GM12878 (cell line): ENCODE measurements at places on chromosomes 3 and 15.

DNA sequence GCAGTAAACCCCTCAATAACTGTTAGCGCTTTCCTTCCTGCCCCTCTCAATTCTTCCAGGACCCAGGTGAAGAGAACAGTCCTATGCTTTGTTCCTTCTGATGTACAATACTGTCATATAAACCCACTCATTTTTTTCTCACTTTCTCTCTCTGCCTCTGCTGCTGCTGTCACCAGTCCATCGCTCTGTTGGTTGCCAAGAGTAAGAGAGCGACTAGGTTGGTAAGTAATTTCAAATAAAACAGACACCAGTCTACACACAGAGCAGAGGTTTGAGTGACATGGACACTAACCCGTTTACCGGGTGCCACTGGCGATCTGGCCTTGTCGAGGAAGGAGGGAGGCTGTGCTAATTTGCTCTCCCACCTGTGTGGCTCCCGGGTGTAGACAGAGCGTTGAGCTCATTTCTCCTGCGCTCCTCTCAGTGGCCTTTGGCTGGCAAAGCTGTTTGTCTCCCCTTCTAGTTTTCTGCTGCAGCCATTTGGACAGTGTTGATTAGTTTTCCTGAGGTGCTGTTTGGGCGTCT lies 215.4 kb downstream of the THSD4 start:
- DNase-seq: no peak

GRCh38 chr3:184085389-184085852 lies 11.4 kb upstream of the HTR3E start:
- no peak for DNase-seq

DNA sequence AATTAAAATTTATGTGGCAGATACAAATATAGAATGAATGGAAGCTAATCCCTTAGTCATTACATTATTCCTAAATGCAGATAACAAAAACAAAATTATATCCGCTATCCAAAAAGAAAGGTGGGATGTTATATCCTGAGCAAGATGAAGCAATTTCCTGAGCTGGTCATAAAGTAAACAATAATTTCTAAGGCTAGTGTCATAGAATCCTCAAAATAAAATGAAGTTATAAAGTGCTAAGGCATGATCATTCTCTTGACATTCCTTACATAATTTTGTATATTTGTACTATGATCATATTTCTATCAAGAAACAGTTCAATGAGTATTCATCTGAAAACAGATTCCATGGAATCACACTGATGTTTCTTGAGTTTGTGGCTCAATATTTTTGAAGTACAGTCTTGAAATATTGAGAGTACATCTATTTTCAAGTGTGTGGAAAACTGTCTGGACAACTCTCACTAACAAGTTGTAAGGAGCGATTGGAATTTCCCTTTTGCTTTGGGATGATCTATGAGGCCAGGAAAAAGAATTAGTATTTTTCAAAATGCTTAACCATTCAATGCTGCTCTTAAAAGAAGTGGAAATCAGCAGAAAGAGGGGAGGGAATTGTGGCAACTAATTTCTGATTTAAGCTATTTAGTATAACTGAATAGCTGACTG lies 92.4 kb downstream of the ABI3BP start:
- DNase-seq: no peak

DNA sequence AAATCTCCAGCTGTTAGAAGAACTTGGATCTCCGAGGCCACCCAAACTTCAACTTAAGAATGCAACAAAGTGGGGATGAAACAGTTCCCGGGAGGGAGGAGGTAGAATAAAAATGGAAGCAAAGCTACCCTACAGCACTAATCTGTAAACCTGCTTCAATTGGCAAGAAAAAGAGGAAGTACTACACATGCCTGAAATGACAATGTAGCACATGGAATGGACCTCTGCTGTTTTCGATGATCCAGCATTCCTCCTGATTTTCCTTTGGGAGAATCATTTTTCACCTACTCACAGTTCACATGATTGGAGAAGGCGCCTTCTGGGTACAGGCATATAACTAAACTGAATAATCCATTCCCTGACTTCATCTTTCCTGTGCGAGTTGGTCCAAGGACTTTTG lies 1081.5 kb downstream of the FHIT start:
- DNase-seq: no peak

DNA sequence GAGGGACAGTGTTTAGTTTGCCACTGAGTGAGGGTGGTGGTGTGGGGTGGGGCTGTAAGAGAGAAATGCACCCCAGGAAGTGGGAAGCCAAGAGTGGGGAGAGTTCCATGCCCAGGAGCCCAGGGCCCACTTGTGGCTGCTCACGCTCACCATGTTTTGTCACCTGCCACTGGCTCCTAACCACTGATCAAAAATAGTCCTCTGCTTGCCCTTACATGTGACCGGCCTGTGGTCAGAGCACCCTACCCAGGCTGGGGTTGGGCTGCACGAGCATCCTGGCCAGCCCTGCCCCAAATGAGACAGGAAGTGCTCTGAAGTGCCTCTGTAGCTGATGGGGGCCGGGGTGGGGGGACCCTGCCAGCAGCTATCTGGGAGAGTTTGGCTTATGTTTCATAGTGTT lies 216.3 kb downstream of the RPLP1 start:
- DNase-seq: peak; percentile 82

DNA sequence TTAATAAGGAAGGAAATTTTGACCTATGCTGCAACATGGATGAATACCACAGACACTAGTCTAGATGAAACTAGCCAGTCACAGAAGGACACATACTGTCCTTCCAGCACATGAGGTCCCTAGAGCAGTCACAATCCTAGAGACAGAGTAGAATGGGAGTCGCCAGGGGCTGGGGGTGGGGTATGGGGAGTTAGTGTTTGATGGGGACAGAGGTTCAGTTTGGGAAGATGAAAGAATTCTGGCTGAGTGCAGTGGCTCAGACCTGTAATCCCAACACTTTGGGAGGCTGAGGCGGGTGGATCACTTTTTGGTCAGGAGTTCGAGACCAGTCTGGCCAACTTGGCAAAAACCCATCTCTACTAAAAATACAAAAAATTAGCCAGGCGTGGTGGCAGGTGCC lies 99.2 kb downstream of the TPRA1 start:
- no peak for DNase-seq

- DNase-seq: no peak
These were observed 253.0 kb downstream of the ARRDC4 start for GRCh38 chr15:98213346-98213979.

GRCh38 chr15:35256551-35256950 lies 171.5 kb upstream of the NANOGP8 start:
- DNase-seq: no peak

DNA sequence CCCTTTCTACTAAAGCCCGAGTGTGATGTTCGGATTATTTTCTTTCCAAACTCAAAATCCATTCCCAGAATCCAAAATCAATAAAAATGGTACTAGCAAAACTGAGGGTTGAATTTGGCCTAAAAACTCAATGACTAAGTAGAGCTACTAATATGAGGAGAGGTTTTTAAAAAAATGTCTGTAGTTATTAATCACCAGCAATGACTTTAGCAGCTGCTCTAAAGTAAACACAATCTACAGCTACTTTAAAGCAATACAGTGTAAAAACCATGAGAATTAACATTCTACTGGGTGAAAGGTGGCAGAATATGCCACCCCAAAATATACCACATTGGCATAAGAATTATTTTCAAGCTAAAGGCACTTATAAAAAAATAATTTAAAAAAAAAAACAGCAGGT lies 23.5 kb downstream of the FHIT start:
- DNase-seq: no peak

- no peak for DNase-seq
These were observed 6.1 kb upstream of the TMEM207 start for GRCh38 chr3:190455828-190456227.

DNA sequence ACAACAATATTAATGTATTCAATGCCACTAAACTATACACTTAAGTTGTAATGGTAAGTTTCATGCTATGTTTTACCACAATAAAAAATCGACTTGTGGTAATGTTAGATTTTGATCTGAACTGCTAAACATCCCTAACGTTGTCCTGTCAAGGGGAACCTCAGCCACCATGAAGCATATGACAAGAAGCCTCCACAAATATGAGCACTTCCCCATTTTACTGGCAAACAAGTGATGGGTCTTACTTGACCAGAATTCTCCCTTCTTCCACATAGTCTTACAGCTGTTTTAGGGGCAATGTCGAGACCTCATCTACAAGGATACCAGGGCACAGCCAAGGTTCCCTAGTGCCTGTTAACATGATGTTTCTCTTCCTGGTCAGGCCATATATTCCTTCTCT lies 124.2 kb upstream of the ABI3BP start:
- DNase-seq: no peak

GRCh38 chr3:183252973-183253527 lies at the start of gene B3GNT5:
Gene B3GNT5, plus strand, starts transcription at chr3:183253253. Its CDS starts 16,546 bp downstream, at chr3:183269799.
- no peak for DNase-seq

GRCh38 chr3:50830451-50830850 lies 155.7 kb downstream of the DOCK3 start:
- DNase-seq: no peak

DNA sequence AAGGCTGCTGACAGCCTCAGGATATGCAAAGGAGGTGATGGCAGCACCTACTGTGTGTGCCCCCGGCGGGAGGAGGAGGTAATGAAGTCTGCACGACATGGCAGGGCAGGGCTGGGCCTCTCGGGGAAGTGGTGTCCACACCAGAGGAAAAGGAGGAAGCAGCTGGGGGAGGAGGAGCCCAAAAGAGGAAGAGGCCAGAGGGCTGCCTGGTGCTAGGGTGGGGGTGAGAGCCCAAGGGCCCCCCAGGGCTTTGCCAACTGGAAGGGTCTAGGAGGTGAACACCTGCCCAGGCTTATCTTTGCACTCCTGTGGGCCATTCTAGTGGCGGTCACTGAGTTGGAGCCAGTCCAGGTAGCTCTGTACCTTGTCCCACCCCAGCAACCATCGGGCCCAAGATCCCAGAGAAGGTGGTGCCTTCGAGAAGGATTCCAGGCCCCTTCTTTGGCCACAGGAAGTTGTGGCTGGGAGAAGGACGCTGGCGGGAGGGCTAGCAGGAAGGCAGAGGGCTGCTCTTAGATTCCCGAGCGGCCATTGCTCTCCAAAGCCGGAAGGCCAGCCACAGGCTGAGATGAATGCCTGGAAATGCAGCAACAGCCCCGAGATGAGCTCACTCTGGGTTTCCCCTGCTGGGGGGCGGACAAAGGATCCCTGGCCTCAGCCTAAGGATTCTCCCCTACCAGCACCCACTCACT lies 7.0 kb downstream of the GNAI2 start:
- no peak for DNase-seq

DNA sequence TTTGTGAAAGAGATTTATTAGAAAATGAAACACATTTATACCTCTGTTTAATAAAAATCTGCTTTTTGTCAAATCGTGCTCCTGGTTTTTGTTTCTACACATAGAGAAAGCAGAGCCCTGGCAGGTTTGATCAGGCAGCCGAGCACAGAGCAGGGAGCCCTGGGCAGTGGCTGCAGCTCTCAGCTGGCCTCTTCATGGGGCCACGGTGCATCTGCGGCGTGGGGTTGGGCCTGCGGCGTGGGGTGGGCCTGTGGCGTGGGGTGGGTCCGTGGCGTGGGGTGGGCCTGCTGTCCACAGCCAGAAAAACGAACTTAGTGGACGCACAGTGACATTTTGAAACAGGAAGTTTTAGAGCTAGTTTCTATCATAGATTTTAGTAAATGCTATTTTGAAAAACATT lies 10.6 kb downstream of the GOLGA6L2 start:
- no peak for DNase-seq

GRCh38 chr3:119550192-119550910 lies 9.1 kb downstream of the CD80 start:
- DNase-seq: no peak

- DNase-seq: no peak
These were observed 78.5 kb upstream of the CHD2 start for GRCh38 chr15:92821491-92822116.

DNA sequence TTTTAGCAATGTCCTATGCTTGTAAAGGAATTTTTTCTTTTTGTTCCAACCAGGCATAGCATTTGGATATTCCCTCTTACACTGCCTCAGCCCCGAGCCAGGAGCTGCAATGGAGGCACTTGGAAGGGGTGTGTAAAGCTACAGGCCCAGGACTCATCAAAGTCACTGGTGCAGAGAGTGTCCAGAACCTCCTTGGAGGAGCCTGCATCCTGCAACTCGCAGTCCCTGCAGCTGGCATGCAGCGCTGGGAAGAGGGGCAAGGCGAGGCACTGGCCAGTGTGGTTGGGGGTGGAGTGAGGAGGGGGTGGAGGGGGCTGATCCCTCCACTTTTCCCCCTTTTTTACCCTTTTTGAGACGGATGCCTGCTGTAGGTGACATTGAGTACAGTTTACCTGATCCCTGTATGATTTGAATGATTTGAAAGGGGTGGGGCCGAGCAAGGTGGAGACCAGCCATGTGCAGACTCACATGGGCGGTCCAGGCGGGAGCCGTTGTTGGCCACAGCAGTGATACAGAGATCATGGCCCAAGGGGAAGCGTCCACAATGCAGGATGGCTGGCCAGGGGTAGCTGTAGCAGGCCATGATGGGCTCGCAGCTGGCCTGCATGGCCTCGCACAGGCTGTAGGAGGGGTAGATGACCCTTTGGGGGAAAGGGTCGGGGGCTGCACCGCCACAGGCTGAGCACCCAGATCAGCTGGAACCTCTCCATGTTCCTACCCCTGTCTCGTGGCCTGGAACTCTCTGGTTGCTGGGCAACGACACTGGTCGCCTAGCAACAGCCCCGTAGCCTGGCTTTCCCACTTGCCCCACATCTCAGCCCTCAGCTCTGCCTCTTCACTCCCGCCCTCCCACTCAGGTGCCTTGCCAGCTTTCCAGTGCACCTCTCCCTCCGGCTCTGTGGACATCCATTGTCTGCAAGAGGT lies 7.9 kb downstream of the P4HTM start:
- no peak for DNase-seq

GRCh38 chr3:139933766-139934165 lies 1.2 kb upstream of the CLSTN2 start:
- no peak for DNase-seq

- no peak for DNase-seq
These were observed 10.2 kb downstream of the MRPS22 start for GRCh38 chr3:139353920-139354556.

GRCh38 chr3:195582947-195583346 lies 793 bp downstream of the APOD start:
- DNase-seq: no peak

GRCh38 chr3:107705046-107705445 lies 182.3 kb downstream of the BBX start:
- DNase-seq: no peak

DNA sequence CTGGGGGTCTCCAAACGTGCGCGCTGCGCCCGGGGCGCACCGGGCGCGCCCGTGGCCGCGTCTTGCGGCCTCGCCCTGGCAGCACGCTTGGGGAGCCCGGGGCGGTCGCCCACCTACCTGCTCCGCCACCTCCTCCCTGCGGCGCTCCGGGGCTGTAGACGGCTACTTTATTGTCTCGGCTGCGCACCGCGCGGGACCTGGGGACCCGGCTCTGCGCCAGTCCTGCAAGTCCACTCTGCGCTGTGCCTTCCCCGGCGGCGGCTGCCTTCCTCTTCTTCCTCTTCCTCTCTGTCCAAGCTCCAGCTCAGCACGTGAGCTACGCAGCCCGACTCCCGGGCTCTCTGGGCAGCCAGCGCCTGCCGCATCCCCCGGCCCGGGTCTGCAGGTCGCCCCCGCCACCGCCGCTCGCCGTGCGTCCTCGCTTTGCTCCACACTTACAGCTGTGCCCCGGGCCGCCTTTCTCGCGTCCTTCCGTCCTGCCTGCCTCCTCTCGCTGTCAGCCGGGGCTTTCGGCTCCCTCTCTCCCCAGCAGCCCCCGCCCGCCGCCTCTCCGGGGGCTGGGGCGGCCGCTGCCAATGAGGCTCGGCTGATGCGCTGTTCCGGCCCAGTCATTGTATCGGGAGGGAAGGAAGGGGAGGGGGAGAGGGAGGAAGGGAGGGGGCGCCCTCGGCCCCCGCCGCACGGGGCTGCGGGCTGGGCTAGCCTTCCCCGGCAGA lies 156.4 kb upstream of the FRMD4B start:
- DNase-seq: no peak

GRCh38 chr3:190577225-190577624 lies 63.3 kb downstream of the IL1RAP start:
- DNase-seq: no peak

GRCh38 chr3:37862219-37862902 lies 681 bp downstream of the CTDSPL start:
- DNase-seq: no peak
